ENCODE measurements at places on chromosomes 5 and 9.

DNA sequence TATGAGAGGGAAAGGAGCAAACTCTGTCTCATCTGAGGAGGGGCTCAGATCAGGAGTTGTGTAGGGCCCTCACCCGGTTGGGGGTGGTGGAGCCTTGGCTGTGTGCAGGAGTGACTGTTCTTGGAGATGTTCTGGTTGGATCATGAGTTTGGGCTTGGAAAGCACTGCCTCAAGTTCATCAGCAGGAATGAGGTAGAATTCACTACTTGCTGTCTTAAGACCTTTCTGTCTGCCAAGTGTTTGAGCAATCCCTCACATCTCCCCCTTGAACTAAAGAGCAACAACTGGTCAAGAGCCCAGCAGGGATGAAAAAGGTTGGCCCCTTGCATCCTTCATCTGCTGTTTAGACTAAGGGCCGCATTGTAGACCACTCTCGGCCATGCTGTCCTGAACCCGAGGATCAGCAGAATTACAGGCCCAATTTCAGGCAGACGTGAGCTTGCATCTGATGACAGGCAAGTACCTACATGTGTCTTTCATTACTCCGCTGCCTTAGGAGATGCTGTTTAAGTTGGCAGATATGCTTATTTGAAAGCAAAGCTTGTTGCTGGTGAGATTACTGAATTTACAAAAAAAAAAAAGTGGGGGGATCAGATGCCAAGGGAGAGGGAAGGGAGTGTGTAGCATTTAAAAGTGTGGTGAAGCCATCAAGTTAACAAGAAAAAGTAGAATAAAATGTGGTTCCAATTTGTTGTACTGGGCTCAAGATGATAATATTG lies 36.4 kb downstream of the PIK3R1 start:
- DNase-seq: no peak

- no peak for DNase-seq
Measured at GRCh38 chr5:40385544-40385943, 294.2 kb upstream of the PTGER4 start.

DNA sequence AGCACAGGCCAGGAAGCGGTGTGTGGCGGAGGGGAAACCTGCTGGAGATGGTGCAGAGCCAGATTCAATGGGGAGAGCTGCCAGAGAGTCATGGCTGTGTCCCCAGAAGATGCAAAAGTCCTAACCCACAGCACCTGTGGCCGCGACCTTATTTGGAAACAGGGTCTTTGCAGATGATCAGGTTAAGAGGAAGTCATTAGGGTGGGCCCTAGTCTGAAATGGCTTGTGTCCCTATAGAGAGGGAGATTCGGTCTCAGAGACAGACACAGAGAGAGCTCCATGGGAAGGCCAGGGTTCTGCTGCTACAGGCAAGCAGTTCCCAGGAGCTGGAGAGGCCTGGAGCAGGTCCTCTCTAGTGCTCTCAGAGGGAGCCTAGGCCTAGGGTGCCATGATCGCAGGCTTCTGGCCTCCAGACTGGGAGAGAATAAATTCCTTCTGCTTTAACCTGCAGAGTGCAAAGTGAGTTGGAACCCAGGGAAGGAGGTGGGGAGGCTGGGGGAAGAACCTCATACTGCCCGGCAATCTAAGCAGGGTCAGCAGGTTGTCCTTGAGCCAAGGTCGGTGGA lies 1.9 kb upstream of the LPCAT1 start:
- no peak for DNase-seq

- DNase-seq: no peak
Measured at GRCh38 chr9:111917980-111918379, 21.4 kb downstream of the UGCG start.

GRCh38 chr9:121771418-121771817 lies 120.0 kb downstream of the DAB2IP start:
- no peak for DNase-seq

All from stimulated activated CD4-positive, alpha-beta T cell treated with anti-CD3 and anti-CD28 coated beads, Interleukin-12 subunit alpha, Interleukin-12 subunit beta, amount 100 ng/mL, for 24 hours (primary cell).